ENCODE measurements at places on chromosomes 4 and X.
A peak's percentile ranks its signal among the peaks of the same experiment; 100 is the strongest.

DNA sequence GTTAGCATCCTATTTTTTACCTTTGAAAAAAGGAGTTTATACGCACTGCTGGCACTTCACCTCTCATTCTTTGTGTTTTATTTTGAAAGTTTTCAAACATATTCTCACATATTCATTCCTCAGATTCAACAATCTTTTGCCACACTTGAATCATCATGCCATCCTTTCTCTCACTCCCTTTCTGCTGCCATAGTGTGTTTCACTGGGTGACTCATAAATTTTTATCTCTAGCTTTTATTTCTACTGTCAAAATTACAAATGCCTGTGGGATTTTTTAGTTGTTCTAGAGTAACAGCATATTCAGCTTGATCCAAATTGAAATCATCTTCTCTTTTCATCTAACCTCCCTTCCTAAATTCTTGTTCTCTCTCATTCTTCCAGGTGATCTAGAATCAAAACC, 28.0 kb downstream of the MFSD8 start:
- no peak for DNase-seq

- no peak for DNase-seq
Observed at GRCh38 chrX:138011468-138011867, 445.5 kb downstream of the ZIC3 start.

- DNase-seq: no peak
Observed at GRCh38 chr4:87081826-87082225, 138.6 kb downstream of the KLHL8 start.

- no peak for DNase-seq
Observed at GRCh38 chr4:172546782-172547181, 621.8 kb upstream of the GALNT7 start.

GRCh38 chrX:38561951-38562719, 793 bp downstream of the TSPAN7 start:
- DNase-seq: peak; percentile 31

DNA sequence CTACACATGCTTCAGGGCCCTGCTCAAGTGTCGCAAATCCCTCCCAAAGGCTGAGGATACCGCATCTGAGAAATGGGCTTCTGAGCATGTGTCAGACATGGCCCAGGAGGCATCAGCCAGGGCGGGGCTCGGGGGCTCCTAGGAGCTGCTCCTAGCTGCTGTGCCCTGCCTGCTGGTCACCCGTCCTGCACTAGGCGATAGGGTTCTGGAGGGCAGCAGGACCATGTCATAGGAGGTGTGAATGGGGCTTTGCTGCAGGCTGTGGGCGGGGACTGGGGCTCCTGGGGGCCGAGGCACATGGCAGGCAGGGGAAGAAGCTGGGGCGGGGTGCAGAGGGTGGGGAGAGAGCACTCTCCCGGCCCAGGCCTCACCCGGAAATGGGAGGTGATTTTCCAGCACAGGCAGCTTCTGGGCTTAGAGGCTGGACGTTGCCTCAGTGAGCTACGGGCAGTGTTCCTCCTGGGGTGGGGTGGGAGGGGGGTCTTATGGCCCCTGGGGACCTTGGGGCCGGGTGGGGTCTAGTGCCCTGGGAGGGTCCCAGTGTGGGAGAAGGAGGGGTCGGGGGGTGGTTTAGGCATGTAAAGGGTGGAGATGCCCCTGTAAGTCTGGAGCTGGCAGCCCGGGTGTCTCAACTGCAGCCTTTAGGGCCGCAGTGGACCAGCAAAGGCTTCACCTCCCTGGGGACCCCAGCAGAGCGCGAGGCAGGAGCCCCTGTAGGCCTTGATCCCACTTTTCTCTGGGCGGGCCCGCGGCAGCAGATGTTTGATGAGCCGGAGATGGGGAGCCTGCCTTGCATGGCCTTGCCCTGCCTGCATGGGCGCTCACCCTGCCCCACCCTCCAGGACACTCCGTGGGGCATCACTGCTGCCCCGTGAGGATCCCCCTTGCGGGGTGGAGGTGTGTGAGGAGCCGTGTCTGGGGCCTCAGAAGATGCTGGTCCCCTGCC, 98.6 kb upstream of the LRPAP1 start:
- DNase-seq: no peak

DNA sequence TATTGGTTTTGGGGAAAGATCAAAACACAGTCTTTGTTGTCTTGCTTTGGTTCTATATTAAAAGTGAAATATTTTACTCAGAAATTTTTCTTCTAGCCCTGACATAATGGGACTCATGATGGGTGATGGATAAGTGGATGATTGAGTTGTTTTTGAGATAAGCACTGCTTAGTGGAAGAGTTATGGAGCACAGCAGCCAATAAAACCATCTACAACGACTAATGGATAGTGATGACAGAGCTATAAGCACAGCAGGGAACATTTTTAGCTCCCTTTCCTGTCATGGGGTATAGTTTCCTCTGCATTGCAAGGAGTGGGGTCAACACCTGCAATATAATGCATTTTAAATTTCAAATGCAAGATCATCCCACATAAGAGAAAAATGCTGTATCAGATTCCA, 812.4 kb downstream of the STPG2 start:
- DNase-seq: no peak

GRCh38 chrX:16039363-16039762, 84.0 kb upstream of the GRPR start:
- no peak for DNase-seq

DNA sequence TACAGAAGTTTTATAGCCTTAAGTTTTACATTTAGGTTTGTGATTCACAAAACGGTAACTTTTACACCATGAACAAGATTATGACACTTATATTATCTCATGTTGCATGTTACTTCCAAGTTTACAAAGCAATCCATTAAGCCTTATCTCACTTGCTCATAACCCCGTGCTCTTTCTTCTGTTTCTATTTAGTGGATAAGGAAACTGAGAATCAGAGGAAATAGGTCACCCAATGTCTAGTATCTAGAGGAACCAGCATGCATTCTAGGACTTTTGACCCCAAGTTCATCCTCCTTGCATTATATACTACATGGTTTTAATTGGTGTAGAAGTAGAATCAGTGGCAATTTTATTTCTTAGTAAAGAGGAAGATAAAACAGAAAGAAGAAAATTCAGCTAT, 67.0 kb upstream of the ANXA3 start:
- no peak for DNase-seq

GRCh38 chrX:50726296-50726695, 87.7 kb downstream of the SHROOM4 start:
- no peak for DNase-seq

DNA sequence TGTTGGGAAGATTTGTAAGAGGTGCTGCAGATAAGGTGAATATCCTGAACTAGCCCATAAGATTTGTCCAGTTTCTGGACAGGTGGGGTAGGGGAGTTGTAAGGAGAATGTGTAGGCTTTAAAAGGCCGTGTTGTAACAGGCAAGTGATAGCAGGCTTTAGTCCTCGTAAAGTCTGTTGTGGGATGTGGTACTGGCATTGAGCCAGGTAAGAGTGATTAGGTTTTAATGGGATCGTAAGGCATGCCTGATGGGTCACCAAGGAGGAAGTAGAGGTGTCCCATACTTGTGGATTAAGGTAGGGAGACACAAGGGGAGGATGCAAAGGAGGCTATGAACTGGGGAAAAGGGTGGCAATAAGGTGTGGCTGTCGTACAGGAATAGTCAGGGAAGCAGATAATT, 256.9 kb upstream of the DKK2 start:
- no peak for DNase-seq

- DNase-seq: no peak
Observed at GRCh38 chr4:101850698-101851097, 60.2 kb downstream of the BANK1 start.

GRCh38 chrX:39705290-39705689, 392.5 kb downstream of the BCOR start:
- peak; percentile 63 for DNase-seq

GRCh38 chr4:5374592-5374991, 323.3 kb downstream of the STK32B start:
- no peak for DNase-seq

DNA sequence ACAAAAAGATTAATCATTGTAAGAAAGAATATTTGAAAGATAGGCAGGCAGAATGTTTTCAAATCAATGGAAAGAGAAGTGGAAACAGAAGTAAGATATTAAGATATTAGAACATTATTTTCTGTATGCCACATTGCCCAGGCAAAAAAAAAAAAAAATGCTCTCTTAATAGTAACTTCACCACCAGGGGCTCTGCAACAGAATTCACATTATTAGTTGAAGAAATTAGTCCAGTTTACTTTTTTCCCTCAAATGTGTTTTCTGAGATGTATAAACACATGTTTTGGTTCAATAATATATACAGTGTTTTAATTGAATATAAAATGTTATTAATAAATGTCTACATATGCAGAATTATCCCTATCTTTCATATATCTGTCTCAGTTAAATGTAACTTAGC, 78.0 kb upstream of the ADAD1 start:
- DNase-seq: no peak

DNA sequence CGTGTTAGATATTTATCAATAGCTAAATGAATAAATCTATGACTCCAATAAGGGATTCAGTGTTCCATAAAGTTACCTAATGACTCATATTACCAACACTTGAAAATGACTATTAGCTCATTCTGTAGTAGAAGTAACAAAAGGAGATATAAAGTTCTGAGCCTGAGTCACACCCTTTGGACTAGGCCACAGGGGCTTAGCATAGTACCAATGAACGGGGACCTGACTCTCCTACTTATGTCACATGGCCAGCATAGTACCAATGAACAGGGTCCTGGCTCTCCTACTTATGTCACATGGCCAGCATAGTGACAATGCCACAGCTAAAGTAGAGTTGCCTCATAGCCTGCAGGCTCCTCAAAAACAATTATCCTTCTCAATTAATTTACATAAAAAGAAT, 43.7 kb downstream of the MAGEB16 start:
- DNase-seq: no peak

- DNase-seq: no peak
Observed at GRCh38 chr4:65592089-65592488, 78.2 kb downstream of the EPHA5 start.

DNA sequence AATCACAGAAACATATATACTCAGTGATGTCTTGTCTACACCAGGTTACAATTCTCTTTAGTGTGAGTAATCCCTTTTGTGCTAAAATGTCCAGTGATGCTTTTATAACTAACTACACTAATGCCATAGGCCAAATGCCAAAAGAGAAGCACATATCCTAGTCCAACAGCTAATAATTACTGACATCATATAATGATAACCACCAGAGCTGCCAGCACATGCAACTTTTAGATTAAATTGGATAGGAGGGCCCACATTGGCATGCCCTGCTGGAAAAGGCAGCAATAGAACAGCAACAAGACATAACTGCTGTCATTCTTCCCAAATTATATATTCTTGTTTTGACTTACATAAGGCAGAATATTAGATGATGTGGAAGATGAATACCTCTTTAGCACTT, 238.8 kb downstream of the KCNIP4 start:
- DNase-seq: no peak

DNA sequence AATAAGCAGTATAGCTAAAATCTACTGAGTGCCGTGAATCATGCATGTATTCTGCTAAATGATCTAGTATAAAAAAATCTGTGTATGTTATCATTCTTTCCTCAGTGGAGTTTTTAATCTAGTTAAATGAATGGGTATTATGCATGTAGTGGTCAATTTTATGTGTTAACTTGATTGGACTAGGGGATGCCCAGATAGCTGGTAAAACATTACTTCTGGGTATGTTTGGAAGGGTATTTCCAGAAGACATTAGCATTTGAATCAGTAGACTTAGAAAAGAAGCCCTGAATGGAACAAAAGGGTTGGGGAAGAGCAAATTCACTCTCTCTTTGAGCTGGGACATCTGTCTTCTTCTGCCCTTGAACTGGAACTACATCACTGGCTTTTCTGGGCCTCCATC, 34.5 kb upstream of the SPRY1 start:
- DNase-seq: no peak

- no peak for DNase-seq
Observed at GRCh38 chr4:123406872-123407271, 10.3 kb downstream of the SPRY1 start.

GRCh38 chr4:176376032-176376614, 56.4 kb downstream of the SPCS3 start:
- DNase-seq: no peak

- no peak for DNase-seq
Observed at GRCh38 chr4:115152081-115152480, 38.7 kb upstream of the NDST4 start.

DNA sequence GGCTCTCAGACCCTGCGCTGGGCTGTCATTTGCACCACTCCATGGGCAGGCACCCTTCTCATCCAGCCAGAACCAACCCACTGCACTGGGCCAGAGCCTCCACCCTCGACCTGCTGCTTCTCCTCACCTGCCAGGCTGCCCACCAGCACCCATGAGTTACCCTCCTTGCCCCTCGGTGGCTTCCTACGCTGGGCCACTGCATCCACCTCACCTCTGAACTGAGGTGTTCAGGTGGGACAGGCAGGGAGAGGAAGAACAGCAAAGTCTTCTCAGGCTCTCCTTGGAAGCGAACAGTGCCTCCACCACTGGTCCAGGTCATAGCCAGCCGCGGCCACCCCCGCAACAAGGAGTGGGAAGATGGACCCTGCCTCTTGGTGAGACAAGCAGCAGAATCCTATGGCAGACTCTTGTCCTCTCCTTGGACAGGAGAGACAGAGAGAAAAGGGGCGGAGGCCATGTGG, 32.4 kb upstream of the HMX1 start:
- DNase-seq: no peak

- DNase-seq: no peak
Observed at GRCh38 chrX:41912923-41913322, 10.4 kb downstream of the CASK start.

GRCh38 chr4:174702979-174703478, 126.0 kb downstream of the GLRA3 start:
- DNase-seq: no peak

DNA sequence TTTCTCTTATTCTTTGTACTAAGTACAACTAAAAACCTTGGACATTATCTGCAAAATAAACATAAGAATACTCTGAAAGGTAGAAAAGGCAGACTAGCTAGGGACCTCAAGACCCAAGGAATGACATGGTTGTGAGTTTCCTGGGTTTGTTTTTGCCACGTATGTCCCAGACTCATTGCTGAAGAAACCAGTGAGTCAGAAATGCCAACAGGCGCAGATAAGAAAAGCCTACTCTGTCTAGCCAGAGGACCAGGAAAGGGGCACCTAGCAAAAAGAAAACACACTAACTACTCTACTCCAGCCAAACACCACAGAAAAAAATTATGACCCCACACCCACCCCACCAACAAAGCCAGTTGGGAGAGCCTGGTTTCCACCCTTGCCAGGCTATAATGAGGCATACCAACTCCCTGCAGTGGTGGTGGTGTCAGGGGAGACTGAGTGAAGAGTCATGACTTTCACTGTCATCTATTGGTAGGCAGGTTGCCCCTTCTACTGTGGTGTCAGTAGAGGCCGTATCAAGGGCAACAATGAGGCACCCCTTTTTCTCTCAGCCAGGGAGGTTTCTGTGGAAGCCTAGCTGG, 10.9 kb downstream of the MTMR1 start:
- no peak for DNase-seq

- DNase-seq: no peak
Observed at GRCh38 chrX:15150586-15150985, 119.3 kb downstream of the ASB9 start.

DNA sequence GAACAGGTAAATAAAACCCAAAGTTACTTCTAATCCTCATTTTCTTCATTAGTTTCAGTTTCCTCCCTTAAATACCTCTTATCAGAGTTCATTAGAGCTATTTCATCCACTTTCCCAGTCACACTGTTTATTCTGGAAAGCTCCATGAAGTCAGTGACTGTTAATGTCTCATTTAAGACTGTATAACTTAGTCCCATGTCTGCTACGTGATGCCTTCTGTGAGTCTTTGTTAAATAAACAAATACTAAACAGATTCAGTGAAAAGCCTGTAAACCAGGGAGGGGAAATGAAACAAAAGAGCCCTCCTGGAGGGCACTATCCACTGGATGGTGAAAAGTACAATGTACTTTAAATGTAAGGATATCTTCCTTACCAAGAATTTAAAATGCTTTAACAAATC, 24.7 kb downstream of the ACE2 start:
- DNase-seq: no peak

Data from NCI-H1092 (cell line).